NCI-H2029 (cell line): ENCODE measurements at places on chromosomes 5 and 9.
A peak's percentile ranks its signal among the peaks of the same experiment; 100 is the strongest.

DNA sequence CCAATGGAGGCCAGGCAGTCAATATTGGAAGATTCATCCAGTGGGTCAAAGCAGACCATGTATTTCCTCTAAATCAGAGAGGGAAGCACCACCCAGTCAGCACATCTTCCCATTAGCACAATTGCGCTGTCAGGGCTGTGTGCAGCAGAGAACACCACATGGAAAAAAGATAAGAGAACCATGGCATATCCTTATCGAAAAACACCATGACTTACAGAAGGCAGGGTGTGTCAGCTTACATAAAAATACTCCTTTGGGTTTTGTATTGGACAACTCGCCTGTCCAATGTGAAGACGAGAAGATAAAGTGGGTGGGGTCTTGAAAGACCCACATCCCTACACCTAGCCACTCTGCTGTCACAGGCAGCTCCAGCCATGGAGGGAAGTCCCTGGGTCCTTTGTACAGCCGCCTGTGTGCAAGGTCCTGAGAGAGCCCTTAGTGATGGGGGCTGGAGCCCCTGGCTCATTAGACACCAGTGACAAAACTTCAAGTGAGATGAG is 71.9 kb upstream of the SPATA31E1 start:
- no peak for DNase-seq

DNA sequence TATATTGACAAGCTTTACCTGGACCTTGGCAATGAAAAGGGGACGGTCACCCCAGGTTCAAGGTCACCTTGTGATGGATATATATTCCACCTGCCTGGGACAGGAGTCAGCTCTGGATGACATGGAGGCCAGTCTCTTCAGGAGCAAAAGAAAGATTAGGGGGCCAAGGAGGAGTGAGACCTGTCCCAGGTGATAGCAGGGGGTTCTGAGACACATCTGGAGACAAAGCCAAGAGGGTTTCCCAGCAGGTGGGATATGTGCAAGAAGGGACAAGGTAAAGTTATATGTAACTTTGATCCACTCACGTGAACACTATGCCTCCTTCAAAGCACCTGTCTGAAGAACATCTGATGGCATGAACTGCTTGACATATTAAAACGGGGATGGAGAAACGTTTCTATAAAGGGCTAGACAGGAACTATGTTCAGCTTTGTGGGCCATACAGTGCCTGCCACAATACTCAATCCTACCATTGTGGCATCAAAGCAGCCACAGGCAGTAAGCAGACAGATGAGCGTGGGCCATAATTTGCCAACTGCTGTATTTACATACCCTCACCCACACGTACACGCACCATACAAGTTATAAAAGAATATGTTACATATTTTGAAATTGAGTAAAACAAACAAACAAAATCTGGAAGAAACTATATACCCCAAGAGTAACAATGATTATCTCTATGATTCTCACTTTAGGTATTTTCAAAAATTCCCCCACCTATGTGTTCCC is 62.9 kb upstream of the ZNF622 start:
- no peak for DNase-seq

DNA sequence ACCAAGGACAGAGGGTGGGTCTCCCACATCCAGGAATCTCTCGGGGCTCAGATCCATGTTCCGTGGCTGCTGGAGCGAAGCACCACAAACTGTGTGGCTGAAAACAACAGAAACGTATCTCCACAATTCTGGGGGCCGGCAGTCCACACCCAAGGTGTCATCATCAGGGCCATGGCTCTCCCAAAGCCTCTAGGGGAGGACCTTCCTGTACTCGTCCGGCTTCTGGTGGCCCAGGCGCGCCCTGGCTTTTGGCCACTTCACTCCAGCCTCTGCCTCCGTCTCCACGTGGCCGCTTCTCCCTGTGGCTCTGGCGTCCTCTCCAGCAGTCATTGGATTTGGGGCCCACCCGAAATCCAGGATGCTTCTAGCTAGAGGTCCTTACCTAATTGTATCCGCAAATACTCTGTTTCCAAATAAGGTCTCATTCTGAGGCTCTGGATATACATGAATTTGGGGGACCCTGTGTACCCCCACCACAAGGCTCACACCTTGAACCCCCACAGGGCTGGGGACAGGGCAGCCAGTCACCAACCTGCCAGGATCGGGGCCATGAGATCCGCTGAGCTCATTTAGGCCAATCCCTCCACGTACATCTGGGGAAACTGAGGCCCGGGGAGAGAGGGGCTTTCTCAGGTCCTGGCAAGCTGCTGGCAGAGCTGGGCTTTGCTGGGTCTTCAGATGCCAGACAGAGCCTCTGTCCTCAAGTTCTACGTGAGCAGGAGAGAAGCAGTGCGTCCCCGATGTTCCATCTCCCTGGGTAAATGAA is 158.2 kb downstream of the OLFM1 start:
- no peak for DNase-seq

GRCh38 chr9:20823051-20823450 is 139.0 kb downstream of the FOCAD start:
- DNase-seq = no peak

GRCh38 chr5:22076586-22076985 is 776.6 kb downstream of the CDH12 start:
- DNase-seq = no peak

- DNase-seq = no peak
These were observed 29.0 kb downstream of the RGS3 start for GRCh38 chr9:113492343-113493202.

- no peak for DNase-seq
These were observed 141.3 kb upstream of the EPB41L4A start for GRCh38 chr5:112560371-112560770.

DNA sequence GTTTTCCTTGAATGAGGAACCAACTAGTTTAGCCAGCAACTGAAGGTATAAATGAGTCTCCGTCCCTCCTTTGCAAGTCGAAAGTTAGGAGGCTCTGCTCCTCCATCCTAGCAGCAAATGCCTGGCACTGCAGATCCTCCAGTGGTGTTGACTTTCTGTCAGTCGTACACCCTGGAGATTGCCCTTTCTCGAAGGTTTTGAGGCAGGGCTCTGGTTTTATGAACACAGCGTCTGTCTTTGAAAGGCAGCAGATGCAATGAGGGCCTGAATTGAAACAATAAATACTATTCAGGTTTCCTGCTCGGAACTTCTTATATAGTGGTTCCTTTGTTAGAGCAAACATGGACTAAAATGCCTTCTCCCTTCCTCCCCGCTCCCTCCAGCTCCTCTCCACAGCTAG is 284.0 kb downstream of the TMEM38B start:
- no peak for DNase-seq

DNA sequence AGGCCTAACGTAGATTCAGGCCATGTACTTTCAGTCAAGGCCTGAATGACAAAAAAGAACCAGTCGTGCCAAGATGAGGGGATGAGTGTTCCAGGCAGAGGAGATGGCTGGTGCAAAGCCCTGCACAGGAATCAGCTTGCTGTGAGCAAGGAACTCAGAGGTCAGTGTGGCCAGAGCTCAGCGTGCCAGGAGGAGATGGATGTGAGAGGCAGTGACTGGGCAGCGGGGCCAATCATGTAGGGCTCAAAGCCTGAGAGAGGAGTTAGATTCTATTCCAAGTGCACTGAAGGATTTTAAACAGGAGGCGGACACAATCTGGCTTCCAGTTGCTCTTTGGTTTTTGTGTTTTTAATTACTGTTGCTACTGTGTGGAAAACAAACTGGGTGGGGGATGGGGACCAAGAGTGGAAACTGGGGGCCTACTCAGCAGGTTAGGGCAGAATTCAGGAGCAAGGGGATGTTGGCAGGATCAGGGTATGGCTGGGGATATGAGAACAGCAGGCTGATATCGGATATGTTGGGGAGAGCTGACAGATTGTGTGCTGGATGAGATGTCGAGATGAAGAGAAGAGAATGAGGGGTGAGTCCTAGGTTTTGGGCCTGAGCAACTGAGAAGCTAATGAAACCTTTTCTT is 64.3 kb downstream of the ANGPTL2 start:
- no peak for DNase-seq

- DNase-seq = no peak
These were observed 6.9 kb downstream of the DNAI1 start for GRCh38 chr9:34465468-34465867.

GRCh38 chr5:112757468-112758208 is 20.0 kb downstream of the APC start:
- DNase-seq = peak; percentile 35

DNA sequence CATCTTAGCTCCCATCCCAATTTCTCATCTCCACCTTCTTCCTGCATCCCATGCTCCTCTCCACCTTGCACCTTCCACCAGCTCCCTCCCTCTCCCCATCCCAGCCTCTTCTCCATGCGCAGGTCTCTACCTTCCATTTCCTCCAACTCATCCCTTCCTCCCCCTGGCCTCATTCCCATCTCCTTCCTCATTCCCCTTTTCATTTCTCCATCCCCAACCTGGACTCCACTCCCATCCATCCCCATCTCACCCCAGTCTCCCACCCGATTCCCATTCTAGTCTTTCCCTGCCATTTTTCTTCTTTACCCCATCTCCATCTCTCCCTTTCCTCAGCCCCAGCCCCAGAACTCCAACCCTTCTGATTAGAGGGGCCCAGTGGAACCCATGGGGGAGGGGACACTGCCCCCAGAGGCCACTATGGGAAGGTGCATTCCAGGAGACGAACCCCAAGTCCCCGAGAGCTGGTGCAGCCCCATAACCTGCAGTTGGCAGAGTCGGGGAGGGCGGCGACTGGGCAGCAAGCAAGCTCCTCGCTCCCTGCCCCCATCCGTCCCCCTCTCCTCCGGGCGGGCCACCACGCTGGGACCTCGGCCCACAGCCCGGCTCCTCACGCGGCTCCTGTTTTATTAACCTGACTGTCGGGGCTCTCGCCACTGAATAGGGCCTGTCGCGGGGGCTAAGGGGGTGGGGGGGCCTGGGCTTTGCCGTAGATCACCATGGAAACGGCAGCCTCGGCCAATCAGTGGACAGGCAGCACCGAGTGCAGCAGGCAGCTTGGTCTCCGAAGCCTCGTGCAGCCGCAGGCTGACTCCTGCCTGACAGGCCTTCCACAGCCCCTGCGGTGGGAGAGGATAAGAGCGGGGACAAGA is 66.7 kb downstream of the PCDH1 start:
- DNase-seq = no peak

- no peak for DNase-seq
These were observed 193.0 kb downstream of the SPOCK1 start for GRCh38 chr5:137305971-137306602.

- DNase-seq = no peak
These were observed 399 bp upstream of the FBN2 start for GRCh38 chr5:128538250-128539037.

GRCh38 chr5:13108265-13108664 is 836.2 kb downstream of the DNAH5 start:
- DNase-seq = no peak

- DNase-seq = no peak
These were observed 21.6 kb upstream of the CSF1R start for GRCh38 chr5:150107909-150108447.

GRCh38 chr5:158007336-158007735 is 148.4 kb upstream of the CLINT1 start:
- no peak for DNase-seq

GRCh38 chr5:115494570-115495289 is 49.8 kb downstream of the FEM1C start:
- DNase-seq = no peak

GRCh38 chr9:68706363-68707201 is 1.5 kb downstream of the PIP5K1B start:
- DNase-seq = no peak

DNA sequence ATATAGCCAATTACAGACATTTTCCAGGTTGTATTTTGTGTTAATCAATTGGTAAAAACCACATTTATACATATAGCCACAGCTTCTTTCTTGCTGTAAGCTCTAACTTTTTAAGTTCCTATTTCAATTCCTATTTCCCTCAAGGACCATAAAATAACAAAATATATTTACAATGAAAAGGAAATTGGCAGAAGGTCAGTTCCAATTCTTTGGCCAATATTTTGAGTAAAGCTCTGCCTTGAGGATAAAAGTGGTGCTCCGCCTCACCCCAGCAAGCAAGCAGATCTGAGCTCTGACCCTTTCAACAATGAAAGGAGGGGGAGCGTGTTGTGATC is 203.4 kb upstream of the RASEF start:
- DNase-seq = no peak

- no peak for DNase-seq
These were observed 36.4 kb upstream of the ADAMTSL1 start for GRCh38 chr9:18437315-18438201.

GRCh38 chr9:78698371-78698770 is 401.4 kb downstream of the PSAT1 start:
- no peak for DNase-seq

GRCh38 chr9:79952401-79952800 is 380.6 kb downstream of the TLE4 start:
- DNase-seq = no peak

- DNase-seq = no peak
These were observed 24.6 kb downstream of the SECISBP2 start for GRCh38 chr9:89342948-89343347.

DNA sequence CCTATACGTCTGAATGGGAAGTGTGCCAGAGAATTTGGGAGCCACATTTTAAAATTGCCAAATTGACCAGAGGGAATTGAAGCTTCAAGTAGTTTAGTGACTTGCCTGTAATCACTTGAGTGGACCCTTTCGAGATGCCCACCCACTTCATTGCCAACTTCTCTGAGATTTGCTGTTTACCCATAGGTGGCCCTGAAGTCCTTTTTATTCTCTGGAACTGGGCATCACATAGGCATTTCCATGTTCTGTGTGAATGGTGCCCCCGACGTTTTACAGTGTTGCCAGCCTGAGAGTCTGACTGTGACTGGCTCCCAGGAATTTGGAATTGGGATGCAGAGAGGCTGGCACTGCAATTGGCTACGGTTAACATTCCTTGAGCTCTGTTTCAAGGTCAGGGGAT is 158.6 kb downstream of the SEMA6A start:
- DNase-seq = no peak
